ENCODE measurements at places on chromosomes 7 and 10. TPM values are rescaled to one million over a fixed set of nuclear protein-coding genes. Genes with fewer than 3 reads are reported as not detected.

The PLEKHA1 gene
- total RNA-seq = 47.5 TPM

The EBLN1 gene
- not detected for total RNA-seq

The PNLIPRP3 gene
- not detected for total RNA-seq

The CPED1 gene
- total RNA-seq = 0.86 TPM

The TMEM176B gene
- total RNA-seq = not detected

The TASOR2 gene
- 107 TPM for total RNA-seq
